Panc1 (cell line): ENCODE measurements at places on chromosomes 4 and X.

GRCh38 chr4:78720994-78721677 lies 55.0 kb upstream of the BMP2K start:
- no peak for DNase-seq

GRCh38 chr4:7697343-7697742 lies 242.3 kb downstream of the AFAP1 start:
- no peak for DNase-seq

GRCh38 chr4:101418055-101418454 lies 70.7 kb upstream of the PPP3CA start:
- DNase-seq = no peak

- DNase-seq = no peak
Observed at GRCh38 chr4:7299908-7300710, 107.8 kb downstream of the SORCS2 start.

DNA sequence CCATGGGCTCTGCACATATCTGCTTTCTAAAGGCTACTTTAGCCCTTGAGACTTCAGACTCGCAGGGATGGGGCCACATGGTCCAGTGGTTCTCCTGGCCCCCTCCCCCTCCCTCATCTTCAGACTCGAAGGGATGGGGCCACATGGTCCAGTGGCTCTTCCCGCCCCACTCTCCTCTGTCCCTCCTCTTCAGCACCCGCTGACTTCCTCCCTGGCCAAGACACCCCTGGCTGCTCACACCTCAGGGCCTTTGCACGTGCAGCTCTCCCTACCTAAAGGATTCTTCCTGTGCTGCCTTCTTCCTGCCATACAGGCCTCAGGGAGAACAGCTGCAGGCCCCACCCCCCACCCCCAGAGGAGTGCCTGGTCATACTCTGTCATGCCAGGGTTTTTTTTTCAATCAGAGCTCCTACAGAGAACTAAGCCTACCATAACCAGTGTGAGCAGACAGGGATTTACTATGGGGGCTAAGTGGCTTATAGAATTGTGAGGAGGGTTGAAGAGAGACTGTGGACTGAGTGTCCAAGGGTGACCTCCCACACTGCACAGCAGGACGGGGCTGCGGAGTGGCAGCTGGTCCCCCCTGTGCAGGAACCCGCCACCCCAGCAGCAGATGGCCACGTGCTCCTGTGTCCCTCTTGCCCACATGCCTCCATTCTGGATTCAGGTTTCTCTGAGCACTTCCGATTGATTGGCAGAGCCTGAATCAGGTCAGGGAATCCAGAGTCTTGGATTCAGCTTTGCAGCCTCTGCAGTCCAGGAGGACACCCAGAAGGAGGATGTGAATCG lies 6.1 kb upstream of the SPON2 start:
- no peak for DNase-seq

DNA sequence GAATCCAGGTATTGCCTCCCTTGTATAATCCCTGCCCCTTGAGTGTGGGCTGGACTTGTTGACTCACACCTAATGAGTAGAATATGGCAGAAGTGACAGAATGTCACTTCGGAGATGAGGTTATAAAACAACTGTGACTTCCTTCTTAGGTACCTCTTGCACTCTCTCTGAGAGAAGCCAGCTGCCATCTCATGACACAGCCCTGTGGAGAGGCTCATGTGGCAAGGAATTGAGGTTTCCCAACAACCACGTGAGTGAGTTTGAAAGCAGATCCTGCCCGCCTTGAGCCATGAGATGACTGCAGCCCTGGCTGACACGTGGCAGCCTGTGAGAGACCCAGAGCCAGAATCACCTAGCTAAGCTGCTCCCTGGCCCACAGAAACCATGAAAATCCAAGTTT lies 13.5 kb downstream of the ASB11 start:
- no peak for DNase-seq

GRCh38 chr4:177681902-177682301 lies 239.7 kb upstream of the AGA start:
- no peak for DNase-seq

DNA sequence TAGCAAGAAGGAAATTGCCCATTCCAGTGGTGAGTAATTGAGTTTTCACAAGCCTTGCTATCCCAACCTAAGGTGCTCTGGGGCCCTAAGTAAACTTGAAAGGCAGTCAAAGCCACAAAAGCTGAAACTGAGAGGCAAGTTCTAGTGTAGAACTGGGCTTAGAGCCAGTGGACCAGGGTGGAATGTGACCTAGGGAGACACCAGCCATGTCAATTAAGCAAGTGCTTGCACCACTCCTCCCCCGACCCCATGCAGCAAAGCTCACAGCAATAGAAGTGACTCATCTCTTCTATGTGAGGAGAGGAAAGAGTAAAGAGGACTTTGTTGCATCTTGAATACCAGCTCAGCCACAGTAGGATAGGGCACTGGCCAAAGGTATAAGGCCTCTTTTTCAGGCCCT lies 486.1 kb upstream of the POU3F4 start:
- no peak for DNase-seq

DNA sequence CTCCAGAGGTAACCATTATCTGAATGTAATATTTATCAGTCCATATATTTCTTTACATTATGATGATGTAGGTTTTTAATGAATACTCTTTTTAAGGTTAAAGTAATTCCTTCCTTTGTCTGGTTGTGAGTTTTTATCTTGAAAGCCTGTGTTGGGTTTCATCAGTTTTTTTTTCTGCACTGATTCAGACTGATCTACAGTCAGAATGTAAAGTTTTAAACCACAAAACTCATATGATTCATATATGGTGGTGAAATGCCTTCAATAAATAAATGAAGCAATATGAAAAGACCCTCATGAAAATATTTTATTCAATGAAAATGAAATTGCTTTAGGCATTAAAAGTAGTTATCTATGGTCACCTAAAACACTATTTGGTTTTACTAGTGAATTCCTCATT lies 47.1 kb downstream of the SORBS2 start:
- DNase-seq = no peak

DNA sequence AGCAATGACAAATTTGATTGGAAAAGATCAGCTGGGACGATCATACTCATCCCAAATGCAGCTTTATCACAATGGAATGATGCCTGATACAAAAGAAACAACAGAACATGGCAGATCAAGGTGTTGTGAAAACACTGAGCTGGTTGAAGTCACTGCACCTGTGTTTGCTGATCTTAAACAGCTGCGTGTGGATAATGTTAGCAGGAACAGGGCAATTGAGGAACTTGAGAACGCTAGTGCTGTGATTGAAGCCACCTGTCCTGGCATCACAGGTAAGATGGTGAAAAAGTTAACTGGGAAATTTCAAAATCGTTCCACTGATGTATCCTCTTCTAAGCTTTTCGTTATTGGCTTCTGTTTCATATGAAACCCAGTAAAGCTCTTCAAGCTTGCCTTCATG lies 27.4 kb upstream of the SOD3 start:
- DNase-seq = no peak

- DNase-seq = no peak
Observed at GRCh38 chr4:47499700-47500099, 14.6 kb downstream of the ATP10D start.
